ENCODE measurements at places on chromosomes 11 and 22.
A peak's percentile ranks its signal among the peaks of the same experiment; 100 is the strongest.

GRCh38 chr11:65821107-65821506 lies 12.7 kb upstream of the SNX32 start:
- no peak for DNase-seq

GRCh38 chr11:12827369-12827768 lies 153.1 kb downstream of the TEAD1 start:
- no peak for DNase-seq

- DNase-seq = no peak
Measured at GRCh38 chr11:11435635-11436034, 82.6 kb upstream of the CSNK2A3 start.

DNA sequence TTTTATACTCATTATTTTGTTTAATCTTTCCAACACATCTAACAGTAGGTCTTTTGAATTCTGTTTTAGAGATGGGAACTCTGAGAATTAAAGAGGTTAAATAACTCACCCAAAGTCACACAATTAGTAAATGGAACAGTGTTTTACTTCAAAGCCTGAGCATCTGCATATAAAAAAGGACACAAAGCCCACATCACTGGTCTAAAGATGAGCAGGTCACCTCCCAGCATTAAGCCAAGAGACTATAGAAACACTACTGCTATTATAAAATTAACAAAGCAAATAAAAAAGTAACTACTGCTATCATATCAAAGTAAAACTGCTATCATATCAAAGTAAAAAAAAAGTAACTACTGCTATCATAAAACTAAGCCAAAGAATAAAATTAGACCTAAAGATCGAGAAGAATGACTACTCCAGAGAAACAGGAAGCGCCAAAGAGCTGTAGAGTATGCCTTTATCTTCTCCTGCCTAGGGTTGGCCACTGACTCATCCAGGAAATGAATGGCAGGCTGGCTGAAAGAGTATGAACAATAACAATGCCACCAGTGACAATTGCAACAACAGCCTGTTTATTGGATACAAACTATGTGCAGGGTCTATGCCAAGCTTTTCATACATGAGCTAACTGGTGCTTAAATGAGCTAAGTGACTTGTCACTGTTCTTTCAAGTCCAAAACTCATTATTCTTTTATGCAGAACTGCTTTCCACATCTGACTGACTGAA lies 1153.0 kb upstream of the TENM4 start:
- DNase-seq = peak; percentile 61

DNA sequence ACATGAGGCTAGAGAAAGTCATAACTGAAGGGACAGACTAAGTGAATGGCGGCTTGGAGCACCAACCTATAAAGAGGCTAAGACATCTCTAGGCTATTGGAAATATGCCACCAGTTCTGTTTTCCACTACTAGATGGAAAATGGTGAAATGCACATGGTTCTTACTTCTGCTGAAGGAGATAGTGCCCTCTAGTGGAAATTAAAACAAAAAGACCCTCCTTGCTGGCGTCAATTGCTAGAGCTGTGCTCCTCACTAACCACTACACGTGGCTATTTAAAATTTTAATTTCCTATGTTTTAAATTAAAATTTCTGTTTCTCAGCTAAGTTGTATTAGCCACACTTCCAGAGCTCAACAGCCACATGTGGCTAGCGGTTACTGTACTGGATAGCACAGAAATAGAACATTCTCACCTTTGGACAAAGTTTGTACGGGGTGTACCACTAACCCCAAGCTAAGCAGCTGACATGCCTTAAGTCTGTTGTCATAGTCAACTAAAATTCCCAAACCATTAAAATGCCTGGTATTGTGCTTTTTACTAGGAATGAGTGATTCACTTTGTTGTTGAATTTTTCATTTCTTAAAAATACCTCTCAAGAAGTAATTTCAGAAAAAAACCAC lies 34.1 kb upstream of the CALCA start:
- DNase-seq = peak; percentile 82

DNA sequence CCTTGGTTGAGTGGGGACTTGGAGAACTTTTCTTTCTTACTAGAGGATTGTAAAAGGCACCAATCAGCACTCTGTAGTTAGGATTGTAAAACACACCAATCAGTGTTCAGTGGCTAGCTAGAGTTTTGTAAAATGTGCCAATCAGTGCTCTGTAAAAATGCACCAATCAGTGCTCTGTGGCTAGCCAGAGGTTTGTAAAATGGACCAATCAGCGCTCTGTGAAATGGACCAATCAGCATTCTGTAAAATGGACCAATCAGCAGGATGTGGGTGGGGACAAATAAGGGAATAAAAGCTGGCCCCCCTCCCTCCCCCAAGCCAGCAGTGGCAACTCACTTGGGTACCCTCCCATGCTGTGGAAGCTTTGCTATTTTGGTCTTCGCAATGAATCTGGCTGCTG lies 5.5 kb upstream of the DRG1 start:
- peak; percentile 9 for DNase-seq

DNA sequence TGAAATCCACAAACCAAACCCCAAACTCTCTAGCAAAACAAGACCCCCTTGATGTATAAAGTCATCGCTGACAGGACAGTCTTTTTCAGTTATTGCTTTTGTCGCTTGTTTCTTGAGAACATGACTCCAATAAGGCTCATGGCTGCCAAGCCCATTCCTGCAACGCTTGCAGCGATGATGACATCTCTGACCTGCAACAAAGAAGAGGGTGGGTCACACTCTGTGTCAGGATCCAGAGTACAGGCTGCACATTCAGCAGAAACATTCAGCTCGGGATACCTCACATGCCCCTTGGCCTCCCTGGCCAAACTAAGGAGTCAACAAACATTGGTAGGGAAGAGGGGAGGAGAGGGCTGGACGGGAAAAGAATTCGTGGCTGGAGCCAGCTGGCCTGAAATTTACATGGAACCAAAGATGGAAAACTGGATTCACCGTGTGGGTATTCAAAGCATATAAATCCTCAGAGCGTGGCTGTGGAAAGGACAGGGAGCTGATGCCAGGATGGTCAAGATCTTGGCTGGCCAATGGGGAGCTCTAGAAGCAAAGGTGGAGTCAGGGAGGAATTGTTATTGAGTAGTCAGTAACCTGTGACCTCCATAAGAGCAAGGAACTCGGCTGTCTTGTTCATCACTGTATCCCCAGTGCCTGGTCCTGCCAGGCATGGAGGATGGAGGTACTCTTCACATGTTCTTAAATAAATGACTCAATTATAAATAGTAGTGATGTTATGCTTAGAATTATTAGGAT lies 11.8 kb upstream of the PLAAT2 start:
- DNase-seq = no peak

- DNase-seq = no peak
Measured at GRCh38 chr11:33177676-33178336, 16.5 kb upstream of the CSTF3 start.

GRCh38 chr11:20156876-20157613 lies 3.2 kb downstream of the DBX1 start:
- DNase-seq = no peak

DNA sequence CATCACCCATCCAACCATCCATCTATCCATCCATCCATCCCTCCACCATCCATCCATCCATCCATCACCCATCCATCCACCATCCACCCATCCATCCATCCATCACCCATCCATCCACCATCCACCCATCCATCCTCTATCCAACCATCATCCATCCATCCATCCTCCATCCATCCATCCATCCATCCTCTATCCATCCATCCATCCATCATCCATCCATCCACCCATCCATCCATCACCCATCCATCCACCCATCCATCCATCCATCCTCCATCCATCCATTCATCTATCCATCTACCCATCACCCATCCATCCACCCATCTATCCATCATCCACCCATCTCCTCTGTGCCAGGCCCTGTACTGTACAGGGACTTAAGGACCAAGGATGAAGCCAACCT lies 62.2 kb upstream of the WNT11 start:
- no peak for DNase-seq

DNA sequence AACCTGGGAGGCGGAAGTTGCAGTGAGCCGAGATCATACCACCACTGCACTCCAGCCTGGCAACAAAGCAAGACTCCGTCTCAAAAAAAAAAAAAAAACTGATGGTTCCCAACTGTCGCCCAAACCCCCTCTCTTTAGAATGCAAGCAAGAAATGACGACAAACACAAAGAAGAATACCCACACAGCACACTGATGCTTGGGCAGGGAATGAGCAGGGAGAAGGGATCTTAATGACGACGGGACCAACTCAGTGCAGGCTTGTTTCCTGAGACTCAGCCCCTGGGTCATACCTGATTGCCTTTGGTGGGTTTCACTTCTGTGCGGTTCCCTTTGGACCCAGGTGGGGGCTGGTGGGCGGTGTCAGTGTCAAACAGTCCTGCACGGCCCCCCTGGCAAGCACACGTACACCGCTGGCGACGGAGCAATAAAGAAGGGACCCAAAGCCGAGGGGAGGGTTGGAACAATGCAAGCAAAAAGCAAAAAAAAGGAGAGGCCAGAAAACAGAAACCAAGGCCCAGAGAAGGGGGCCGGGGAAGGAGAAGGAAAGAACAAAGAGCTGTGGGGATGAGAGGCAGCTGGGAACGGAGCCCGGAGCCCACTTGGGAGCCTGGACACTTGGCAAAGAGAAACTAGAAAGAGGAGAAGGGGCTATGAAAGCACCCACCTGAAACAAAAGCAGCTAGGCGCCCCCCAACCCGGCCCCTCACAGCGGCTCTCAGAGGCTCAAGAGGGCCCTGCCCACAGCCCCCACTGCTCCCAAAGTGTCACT lies 99.6 kb downstream of the CELSR1 start:
- no peak for DNase-seq

DNA sequence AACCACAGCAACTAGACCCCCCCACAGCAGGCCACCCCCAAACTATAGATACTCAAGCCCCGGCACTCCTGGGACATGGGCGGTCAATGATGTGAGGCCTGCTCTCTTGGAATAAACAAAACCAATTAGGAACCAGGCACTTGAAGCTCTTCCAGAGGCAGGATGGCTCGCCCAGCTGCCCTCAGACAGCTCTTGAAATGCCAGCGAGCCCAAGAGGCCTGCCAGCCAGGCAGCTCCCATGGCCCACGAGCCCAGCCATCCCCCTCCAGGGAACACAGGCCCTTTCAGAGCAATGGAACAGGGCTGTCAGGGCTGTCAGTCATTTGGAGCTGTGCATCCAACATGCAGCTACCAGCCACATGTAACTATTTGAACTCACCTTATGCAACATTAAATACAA lies 34.0 kb upstream of the TFIP11 start:
- DNase-seq = no peak

- no peak for DNase-seq
Measured at GRCh38 chr11:72363112-72363511, 71.2 kb downstream of the CLPB start.

DNA sequence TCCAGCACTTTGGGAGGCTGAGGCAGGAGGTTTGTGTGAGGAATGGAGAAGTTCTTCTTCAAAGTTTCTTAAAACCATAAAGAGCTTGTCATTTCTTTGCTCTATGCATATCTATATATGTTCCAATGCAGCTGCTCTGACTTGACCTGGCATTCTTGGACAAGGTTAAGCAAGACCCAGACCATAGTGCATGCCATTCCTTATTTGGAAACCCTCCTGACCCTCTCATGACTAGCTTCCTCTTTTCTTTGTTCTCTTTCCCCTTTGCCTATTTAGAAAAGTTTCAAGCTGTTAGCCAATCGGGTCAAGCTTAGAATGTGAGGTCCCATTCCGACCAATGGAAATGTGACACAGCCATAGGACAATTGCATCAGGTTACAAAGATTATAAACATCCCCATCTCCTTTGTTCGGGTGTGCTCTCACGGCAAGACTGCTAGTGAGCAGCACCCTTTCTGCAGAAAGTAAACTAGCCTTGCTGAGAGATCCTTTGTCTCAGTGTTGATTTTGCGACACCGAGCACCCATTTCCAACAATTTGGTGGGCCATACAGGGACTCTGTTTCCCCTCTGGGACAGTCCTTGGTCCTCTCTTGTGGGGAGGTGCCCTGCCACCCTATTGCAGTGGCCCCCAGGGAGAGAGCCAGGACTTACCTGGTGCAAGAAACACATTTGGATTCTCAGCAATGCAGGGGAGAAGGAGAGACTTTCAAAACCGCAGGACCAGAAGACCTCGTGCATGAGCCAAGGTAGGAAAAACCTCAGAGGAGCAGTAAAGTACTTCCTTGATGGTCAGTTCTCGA lies 39.9 kb upstream of the ANO1 start:
- no peak for DNase-seq

- DNase-seq = no peak
Measured at GRCh38 chr11:69599502-69599901, 41.5 kb upstream of the CCND1 start.

- DNase-seq = no peak
Measured at GRCh38 chr22:22507743-22508273, 734 bp downstream of the ZNF280B start.

GRCh38 chr11:47354913-47355282 lies 2.4 kb upstream of the MYBPC3 start:
- no peak for DNase-seq

- peak; percentile 8 for DNase-seq
Measured at GRCh38 chr11:19200410-19201201, 1.2 kb downstream of the CSRP3 start.

GRCh38 chr11:130480186-130480585 lies 31.7 kb downstream of the ADAMTS15 start:
- DNase-seq = no peak

GRCh38 chr11:130031945-130032344 lies 29.3 kb upstream of the PRDM10 start:
- no peak for DNase-seq

GRCh38 chr11:103936059-103936458 lies 100.4 kb upstream of the DDI1 start:
- DNase-seq = no peak

- DNase-seq = no peak
Measured at GRCh38 chr22:30990690-30991089, 21.6 kb downstream of the TUG1 start.

DNA sequence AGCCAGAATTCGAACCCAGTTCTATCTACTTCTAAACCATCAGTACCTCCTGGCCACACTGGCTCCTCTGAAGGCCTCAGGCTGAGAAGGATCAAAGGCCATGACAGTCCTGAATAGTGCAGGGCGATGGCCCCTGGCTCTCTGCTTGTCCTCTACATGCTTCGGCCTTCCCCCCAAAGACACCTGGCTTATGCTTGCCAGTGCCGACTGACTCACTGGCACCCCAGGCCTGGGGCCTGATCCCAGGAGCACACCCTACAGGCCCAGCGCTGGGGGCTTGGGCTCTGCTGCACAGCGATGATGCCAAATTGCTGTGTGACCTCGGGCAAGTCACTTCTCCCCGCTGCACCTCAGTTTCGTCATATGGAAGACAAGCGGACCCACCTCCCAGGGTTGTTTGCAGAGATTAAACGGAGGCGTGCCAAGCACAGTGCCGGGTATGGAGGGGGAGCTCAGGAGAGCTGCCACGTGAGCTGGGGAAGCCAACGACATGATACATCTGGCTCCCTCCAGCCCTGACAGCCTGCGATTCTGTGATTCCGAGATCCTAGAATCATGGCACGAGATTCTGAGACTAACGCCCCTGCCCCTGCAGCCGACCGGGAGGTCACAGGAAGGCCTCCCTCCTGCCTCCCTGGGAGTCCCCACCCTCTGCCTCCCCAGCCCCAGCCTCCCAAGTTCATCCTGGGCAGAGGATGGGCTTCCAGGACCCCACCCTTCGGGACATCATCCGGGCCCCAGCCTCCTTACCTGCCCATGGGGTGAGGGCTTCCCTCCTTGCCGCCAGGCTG lies 1.0 kb downstream of the SSTR3 start:
- DNase-seq = no peak

- no peak for DNase-seq
Measured at GRCh38 chr11:115219376-115219775, 284.8 kb downstream of the CADM1 start.

GRCh38 chr11:28461338-28461737 lies 353.1 kb downstream of the METTL15 start:
- DNase-seq = no peak

All from SK-MEL-5 (cell line).